ENCODE measurements at places on chromosomes 6 and 20. TPM values are rescaled to one million over a fixed set of nuclear protein-coding genes. Genes with fewer than 3 reads are reported as not detected.

GRCh38 chr6:81768150-81768942 is 15.9 kb upstream of the TENT5A start:
- no peak for DNase-seq

DNA sequence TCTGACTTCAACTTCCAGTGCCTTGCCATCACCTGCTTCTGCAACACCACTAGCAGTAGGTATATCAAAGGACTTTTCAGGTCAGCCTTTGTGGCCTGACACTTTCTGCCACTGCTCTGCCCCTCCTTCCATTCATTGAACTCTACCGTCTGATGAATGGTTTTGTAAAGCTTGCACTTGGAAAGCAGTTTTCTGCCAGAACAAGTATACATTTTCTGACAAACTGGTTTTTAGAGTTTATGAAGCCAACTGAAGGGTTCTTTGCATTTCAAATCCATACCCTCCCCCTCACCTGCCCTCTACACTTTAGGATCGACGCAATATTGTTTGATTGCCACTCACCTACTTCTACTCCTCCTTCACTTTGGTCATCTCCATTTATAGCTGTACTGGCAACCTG is 603.1 kb downstream of the HACE1 start:
- no peak for DNase-seq

The OXT gene
- not detected for total RNA-seq

The SLC22A7 gene
- total RNA-seq, result not detected

All from activated CD4-positive, alpha-beta memory T cell treated with anti-CD3 and anti-CD28 coated beads, Interleukin-2, amount 10 ng/mL, durations not matched to agents 7 days and 5 days (primary cell).